ENCODE measurements at places on chromosomes 5 and 9.

- DNase-seq = no peak
Measured at GRCh38 chr5:133930813-133931090, 37.7 kb downstream of the C5orf15 start.

- DNase-seq = no peak
Measured at GRCh38 chr9:105248691-105249090, 4.2 kb downstream of the SLC44A1 start.

- no peak for DNase-seq
Measured at GRCh38 chr9:129489838-129490582, 130.9 kb downstream of the C9orf50 start.

GRCh38 chr9:18970393-18970792, 62.6 kb downstream of the SAXO1 start:
- no peak for DNase-seq

DNA sequence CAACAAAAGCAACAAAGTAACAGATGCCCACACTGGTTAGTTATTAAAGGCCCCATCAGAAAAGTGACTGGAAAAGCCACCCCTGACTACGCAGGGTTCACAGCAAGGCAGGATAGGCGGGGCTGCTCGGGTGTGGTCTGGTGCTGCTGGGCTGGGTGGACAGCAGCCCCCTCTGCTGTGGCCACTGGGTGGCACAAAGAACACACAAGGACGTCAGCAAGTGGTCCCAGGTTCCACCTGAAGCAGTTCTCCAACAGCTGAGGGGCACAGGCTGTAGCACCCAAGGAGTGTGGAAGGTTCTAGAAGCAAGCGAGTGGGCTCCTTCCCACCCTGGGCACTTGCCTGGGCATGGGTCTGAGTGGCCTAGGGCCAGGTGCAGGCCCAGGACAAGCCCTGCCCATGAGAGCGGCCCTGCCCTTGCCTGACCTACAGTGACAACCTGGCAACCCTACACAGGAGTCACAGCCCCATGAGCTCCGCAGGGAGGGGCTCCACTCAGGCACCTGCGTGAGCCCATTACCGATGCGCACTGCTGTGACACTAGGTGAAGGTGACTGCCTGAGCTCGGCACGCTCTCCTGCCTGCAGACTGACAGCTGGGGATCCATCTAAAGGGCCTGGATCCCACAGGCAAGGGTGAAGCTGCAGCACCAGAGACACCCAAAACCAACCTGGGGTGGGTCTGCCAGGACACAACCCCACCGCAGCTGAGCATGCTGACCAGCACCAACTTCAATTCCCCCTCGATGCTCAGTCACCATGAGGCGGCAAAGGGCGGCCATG, 8.1 kb downstream of the BRD9 start:
- DNase-seq = no peak

GRCh38 chr9:136821826-136822544, 14.2 kb downstream of the RABL6 start:
- no peak for DNase-seq

- no peak for DNase-seq
Measured at GRCh38 chr9:114231273-114231672, 75.9 kb downstream of the COL27A1 start.

GRCh38 chr5:146745931-146746577, 132.5 kb downstream of the PPP2R2B start:
- DNase-seq = no peak

DNA sequence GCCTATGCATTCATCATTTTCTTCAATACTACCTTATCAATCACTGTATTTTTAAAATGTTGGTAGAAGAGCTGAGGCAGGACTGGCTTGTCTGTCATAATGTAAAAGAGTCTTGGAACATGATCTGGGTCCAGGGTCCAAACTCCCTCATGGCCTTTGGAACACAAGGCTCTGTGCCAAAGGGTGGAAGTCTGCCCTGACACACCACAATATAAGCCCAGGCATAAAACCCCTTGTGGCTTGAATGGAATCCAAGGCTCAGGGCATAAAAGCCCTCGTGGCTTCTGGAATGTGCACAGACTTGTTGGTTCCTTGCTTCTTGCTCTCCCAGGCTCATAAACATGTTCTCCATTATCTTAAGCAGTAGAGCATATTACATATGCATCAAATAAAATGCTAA, 48.0 kb downstream of the GABRB2 start:
- no peak for DNase-seq

DNA sequence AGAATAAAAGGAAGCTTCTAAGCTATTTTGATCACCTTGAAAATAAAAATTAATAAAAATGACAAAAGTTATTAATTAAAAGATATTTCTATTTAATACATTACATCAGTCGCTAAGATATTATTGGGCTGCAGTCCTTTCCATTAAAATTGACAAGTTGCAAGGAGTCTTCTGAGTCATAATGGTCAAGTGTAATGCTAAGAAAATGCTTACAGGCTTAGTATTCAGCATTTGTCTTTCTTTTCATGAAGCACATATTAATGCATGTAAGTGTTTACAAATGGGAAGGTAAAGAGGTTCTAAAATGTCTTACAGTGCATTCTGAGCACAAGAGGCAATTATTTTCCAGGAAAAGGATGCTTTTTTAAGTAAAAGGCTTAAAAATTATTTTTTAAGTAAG, 17.3 kb downstream of the SPINK9 start:
- no peak for DNase-seq

Measured in brain pericyte (primary cell).